ENCODE measurements at places on chromosomes 6 and 20. TPM values are rescaled to one million over a fixed set of nuclear protein-coding genes. Genes with fewer than 3 reads are reported as not detected.
A peak's percentile ranks its signal among the peaks of the same experiment; 100 is the strongest.

GRCh38 chr6:165049362-165049761 is 260.0 kb downstream of the C6orf118 start:
- H3K27me3 ChIP-seq: peaks cover 9% of the 10 kb centered on the region
- H3K27ac ChIP-seq: no peak overlapping the region
- peak; percentile 89 for DNase-seq
- no peaks in the 10 kb centered on the region for H3K36me3 ChIP-seq
- no peaks in the 10 kb centered on the region for H3K4me1 ChIP-seq
- H3K4me3 ChIP-seq: no peak overlapping the region

DNA sequence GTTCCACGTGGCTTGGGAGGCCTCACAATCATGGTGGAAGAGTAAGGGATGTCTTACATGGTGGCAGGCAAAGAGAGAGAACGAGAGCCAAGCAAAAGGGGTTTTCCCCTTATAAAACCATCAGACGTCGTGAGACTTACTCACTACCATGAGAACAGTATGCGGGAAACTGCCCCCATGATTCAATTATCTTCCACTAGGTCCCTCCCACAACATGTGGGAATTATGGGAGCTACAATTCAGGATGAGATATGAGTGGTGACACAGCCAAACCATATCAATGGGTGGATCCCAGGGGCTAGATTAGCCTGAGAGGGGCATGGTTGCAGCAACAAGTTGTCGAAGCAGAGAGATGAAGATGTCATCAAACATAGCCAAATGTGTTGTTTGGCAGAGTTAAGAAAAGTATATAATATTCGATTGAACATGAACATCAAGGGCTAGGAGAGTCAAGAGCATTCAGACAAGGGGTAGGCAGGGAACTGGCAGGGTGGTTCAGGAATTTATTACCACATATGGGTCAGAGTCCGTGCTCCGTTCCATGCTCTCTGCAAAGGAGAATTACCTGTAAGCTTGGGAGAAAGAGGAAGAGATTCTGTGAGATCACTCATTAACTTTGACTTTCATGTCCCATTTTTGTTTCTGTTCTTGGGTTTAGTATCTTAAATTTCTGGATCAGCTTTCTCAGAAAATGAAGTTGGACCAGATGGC is 98.8 kb downstream of the CCDC170 start:
- H3K27ac ChIP-seq: no peak overlapping the region
- H3K36me3 ChIP-seq: no peaks in the 10 kb centered on the region
- H3K4me3 ChIP-seq: no peak overlapping the region

- peak within 1 kb of the TSS; percentile 60 for H3K4me3 ChIP-seq
- no peaks in the 10 kb centered on the region for H3K36me3 ChIP-seq
- H3K27ac ChIP-seq: no peak within 1 kb of the TSS
- H3K27me3 ChIP-seq: peaks cover 4% of the 10 kb centered on the region
Observed at GRCh38 chr6:36023996-36024795, at the start of gene SLC26A8. TSS of gene SLC26A8 (minus strand) at chr6:36024641. CDS start at chr6:36019707, 4,934 bp downstream.

HEY2 gene
- polyA plus RNA-seq: 8.5 TPM

APOM gene
- 10.0 TPM for polyA plus RNA-seq

FOXC1 gene
- 0.21 TPM for polyA plus RNA-seq

TOX2 gene
- 1.3 TPM for polyA plus RNA-seq

DNA sequence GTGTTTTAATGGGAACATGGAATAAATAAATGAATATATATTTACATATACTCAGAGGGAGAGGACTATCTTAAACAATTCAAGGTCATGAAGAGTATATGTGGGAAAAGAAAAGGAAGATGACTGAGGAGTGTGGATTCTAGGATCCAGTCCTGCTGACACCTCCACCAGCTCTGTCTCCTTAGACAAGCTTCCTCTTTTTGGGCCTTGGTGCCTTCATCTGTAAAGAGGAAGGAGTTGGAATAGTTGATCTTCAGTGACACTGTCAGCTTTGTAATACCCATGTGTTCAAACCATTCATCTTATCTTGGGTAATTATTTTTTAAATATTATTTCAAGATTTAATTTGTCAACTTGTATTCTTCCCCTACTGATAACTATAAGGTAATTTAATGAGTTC is 338.0 kb downstream of the ADGRB3 start:
- no peak for DNase-seq
- H3K27ac ChIP-seq: no peak overlapping the region
- no peaks in the 10 kb centered on the region for H3K36me3 ChIP-seq
- no peak overlapping the region for H3K4me3 ChIP-seq
- H3K4me1 ChIP-seq: no peaks in the 10 kb centered on the region

RAD21L1 gene
- 0.38 TPM for polyA plus RNA-seq

DNA sequence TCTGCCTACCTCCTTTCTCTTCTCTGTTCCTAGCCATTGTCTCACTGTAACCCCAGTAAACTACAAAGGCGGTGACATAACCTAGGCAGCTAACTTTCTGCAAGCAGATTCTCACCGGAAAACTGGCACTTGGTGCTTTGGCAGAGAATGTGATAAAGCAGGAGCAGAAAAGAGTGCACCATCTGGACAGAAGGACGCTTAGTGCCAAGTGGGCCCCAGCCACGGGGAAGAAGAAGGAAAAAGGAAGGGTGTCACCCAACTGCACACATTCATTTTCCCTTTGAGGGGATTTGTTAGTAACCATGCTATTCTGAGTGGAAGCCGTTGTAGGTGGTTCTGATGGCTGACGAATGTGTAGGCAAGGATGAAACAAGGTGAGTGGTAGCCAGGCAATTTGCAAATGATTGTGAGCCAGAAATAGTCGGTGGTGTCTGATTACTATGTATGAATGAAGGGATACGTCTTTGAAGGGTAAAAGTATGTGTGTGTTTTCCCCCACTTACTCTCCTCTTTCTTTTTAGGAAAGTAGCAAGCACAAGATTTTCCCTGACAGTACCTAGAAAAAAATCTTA is 148.3 kb upstream of the STXBP5 start:
- H3K36me3 ChIP-seq: no peaks in the 10 kb centered on the region
- DNase-seq: no peak
- H3K27me3 ChIP-seq: no peaks in the 10 kb centered on the region

GRCh38 chr6:40977695-40978094 is 61.3 kb downstream of the UNC5CL start:
- H3K4me3 ChIP-seq: no peak overlapping the region
- H3K4me1 ChIP-seq: peaks cover 7% of the 10 kb centered on the region
- H3K36me3 ChIP-seq: no peaks in the 10 kb centered on the region
- no peak for DNase-seq
- H3K27me3 ChIP-seq: no peaks in the 10 kb centered on the region

COL21A1 gene
- polyA plus RNA-seq: 5.0 TPM

C6orf52 gene
- polyA plus RNA-seq: 3.8 TPM

- no peaks in the 10 kb centered on the region for H3K27me3 ChIP-seq
- peak; percentile 86 for DNase-seq
- H3K4me3 ChIP-seq: 0 out of 2 replicates have a peak overlapping the region, but pooled peaks have one; percentile 4
- peaks cover 51% of the 10 kb centered on the region for H3K4me1 ChIP-seq
Observed at GRCh38 chr6:167849846-167850459, 23.2 kb downstream of the AFDN start.

CTCFL gene
- 0.80 TPM for polyA plus RNA-seq

GRCh38 chr20:19968466-19969073 is 48.6 kb upstream of the NAA20 start:
- no peak for DNase-seq
- H3K4me1 ChIP-seq: no peaks in the 10 kb centered on the region

IP6K3 gene
- polyA plus RNA-seq: 0.16 TPM

GRCh38 chr6:161443848-161444247 is 170.0 kb upstream of the AGPAT4 start:
- peaks cover 10% of the 10 kb centered on the region for H3K4me1 ChIP-seq
- H3K27ac ChIP-seq: no peak overlapping the region
- H3K27me3 ChIP-seq: peaks cover 8% of the 10 kb centered on the region
- no peak overlapping the region for H3K4me3 ChIP-seq
- no peaks in the 10 kb centered on the region for H3K36me3 ChIP-seq

DNA sequence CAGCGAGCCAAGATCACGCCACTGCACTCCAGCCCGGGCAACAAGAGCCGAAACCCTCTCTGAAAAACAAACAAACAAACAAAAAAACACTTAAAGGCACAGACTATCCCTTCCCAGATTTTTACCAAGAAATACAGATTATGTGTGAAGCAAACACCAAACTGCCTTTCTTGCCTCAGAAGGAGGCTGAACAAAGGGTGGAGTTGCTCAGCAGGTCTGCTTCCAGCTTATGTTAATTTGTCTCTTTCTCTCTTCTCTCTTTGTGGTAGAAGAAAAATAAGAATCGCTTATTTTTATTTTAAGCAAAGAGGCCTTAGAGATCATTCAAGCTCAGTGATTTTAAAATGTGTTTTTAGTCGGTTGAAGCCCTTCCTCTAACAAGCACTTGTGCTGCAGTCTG is 14.2 kb downstream of the TUBB2A start:
- H3K36me3 ChIP-seq: peaks cover 17% of the 10 kb centered on the region
- no peak overlapping the region for H3K4me3 ChIP-seq
- DNase-seq: no peak
- peaks cover 15% of the 10 kb centered on the region for H3K4me1 ChIP-seq
- H3K27me3 ChIP-seq: no peaks in the 10 kb centered on the region
- H3K27ac ChIP-seq: peak overlapping the region; percentile 72

PLN gene
- polyA plus RNA-seq: 0.10 TPM

DNA sequence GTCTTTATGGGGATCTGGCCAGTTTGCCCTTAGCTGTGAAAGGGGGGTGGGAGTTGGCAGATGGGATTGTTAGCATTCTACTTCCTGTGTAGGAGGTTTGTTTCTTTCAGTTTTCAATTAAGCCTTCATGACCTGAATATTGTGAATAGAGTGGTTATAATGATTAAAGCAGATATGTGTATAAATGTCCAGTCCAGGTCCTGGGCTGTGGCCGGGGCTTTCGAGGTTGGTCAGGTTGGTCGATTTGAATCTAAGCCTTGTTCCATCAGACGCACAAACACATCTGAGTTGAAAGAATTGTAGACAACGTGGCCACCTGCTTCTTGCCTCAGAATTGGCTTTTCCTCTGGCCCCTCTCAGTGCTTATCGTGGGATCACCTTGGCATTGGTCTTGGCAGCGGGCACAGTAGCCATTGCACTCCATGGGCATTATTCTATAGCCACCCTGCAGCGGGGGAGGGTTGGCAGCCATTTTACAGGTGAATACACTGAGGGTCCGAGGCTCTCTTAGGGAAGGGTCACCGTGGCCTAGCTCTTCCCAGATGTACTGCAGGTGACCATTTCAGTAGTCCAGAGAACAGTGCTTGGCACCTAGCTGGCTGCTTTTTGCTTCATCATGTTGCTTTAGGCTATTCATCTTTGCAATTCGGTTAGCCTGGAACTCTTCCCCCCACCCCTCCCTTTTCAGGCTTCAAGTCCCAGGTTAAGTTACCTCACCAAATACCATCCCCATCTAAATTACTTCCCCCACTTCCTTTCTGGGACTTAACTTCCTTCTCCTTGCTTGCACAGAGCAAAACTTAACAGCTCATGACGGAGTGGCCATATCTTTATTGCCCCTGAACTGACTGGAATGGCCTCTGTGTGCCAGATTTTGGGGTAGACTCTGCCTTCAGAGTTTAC is 1.1 kb downstream of the RNF114 start:
- peaks cover 14% of the 10 kb centered on the region for H3K4me1 ChIP-seq
- peak overlapping the region; percentile 45 for H3K27ac ChIP-seq
- H3K4me3 ChIP-seq: peak overlapping the region; percentile 100
- no peaks in the 10 kb centered on the region for H3K27me3 ChIP-seq
- peaks cover 25% of the 10 kb centered on the region for H3K36me3 ChIP-seq

TMEM74B gene
- 1.5 TPM for polyA plus RNA-seq

IPCEF1 gene
- polyA plus RNA-seq: 0.15 TPM

FAM83C gene
- not detected for polyA plus RNA-seq

BMP6 gene
- 0.56 TPM for polyA plus RNA-seq

GRCh38 chr6:108944707-108945680 is 96.8 kb downstream of the ARMC2 start:
- H3K4me1 ChIP-seq: peaks cover 9% of the 10 kb centered on the region
- H3K27me3 ChIP-seq: no peaks in the 10 kb centered on the region
- no peak overlapping the region for H3K4me3 ChIP-seq
- H3K36me3 ChIP-seq: no peaks in the 10 kb centered on the region
- no peak overlapping the region for H3K27ac ChIP-seq

MCM8 gene
- 8.5 TPM for polyA plus RNA-seq

DNA sequence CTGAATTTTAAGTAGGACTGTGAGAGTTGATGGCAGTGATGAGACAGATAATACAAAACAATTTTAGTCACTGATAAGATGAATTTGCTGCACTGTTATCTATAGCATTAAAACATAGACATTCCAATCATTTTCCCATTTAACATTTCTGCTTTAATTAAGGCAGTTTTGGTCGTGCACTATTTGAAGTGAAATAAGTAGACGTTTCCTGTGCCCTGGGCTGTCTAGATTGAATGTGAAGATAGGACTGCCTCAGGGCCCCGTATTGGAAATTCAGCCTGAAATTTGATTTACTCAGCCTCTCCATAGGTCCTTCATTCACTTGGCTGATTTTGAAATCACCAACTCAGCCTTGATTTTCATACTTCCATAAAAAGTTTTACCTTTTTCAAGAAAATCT is 48.3 kb downstream of the ARID1B start:
- H3K27me3 ChIP-seq: no peaks in the 10 kb centered on the region
- H3K36me3 ChIP-seq: no peaks in the 10 kb centered on the region
- H3K4me3 ChIP-seq: no peak overlapping the region

Measured in GM23338 (cell line).